Activated CD4-positive, CD25-positive, alpha-beta regulatory T cell treated with anti-CD3 and anti-CD28 coated beads, Interleukin-2, amount 50 U/mL, for 16 hours (primary cell): ENCODE measurements at places on chromosomes 4 and X.
A peak's percentile ranks its signal among the peaks of the same experiment; 100 is the strongest.

DNA sequence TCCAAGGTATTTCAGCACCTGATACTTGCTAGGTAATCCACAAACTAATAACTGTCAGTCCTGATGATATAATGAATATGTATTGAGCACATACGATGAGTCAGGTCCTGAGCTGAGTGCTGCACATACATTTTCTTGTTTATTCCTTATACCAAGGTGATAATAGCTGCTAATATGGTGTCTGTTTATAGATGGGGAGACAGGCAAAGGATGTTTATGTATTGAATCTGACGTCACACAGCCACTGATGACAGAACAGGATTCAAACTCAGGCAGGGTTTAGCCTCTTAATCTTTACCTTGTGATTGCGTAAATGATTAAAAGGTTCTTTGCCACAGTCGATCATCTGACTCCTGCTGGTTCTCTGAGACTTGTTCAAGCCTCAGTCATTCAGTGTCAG, 609.9 kb upstream of the CPEB2 start:
- DNase-seq, result no peak

DNA sequence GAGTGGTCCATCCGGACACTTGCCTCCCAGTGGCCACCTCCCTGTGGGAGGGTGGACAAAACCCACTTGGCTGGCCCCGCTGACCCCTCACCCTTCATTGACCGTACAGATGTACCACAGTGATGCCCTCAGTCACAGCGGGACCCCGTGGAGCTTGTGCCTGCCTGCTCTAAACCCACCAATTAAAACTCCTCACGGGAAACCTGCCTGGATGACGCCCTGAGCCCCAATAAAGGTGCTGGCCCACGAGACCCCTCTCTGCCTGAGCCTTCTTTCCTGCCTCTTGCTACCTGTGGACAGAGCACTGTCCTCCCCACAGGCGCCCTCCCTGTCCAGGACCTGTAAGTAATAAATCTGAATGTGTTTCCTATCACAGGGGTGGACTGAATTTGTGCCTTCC, 32.9 kb downstream of the RNF212 start:
- no peak for DNase-seq

- no peak for DNase-seq
These were observed 100.1 kb downstream of the PPARGC1A start for GRCh38 chr4:23789762-23790161.

GRCh38 chr4:3860061-3860912, 94.1 kb downstream of the ADRA2C start:
- DNase-seq, result no peak

DNA sequence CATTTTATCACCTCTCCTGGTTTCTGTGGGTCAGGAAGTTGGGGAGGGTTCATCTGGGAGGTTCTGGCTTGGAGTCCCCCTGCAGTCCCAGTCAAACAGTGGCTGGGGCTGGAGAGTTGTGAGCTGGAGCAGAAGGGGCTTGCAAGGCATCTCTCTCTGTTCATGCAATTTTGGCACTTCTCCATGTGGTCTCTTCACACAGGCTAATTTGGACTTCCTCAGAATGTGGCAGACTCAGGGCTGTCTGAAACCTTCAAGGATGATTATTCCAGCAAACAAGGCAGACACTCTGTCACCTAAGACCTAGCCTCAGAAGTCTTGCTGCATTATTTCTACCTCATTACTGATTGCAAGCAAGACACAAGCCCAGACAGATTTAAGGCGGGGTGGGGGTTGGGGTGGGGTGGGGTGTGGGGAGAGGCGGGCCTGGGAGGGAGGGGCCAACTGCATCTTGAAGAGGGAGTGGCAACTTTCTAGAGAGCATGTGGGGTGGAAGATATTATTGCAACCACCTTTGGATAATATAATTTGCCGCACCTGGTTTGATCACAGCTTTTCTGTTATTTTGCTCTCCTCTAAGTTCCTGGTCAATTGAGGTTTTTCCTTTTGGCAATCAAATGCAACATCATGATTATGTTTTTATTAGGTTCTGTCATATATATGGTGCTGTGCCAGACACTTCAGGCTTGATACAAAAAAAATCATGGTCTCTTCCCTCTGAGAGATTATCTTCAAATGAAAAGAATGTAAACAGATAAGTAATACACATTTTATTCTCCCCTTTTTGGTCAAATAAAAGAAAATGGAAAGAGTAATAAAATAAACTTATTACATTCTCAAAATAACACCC, 799.5 kb downstream of the RPA4 start:
- DNase-seq, result no peak

DNA sequence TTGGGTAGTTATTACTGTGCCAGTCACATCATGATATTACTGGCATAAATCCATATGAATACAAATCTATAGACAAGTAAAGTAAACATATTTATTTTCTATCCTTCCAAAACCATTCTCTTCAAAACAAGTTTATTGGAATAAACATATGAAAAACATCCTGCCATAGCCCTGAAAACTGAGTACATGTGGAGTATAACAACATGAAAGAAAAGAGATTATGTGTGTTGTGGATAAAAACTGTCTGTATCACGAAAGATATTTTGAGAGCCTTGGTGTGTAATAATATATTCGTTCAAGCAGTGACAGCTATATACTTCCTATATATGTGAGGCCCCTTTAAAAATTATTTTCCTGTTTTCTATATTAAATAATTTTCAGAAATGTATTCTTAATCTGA, 1742.2 kb downstream of the ARAP2 start:
- no peak for DNase-seq

GRCh38 chr4:995311-996026, 2.3 kb upstream of the SLC26A1 start:
- DNase-seq, result no peak

GRCh38 chrX:150642423-150642822, 50.8 kb upstream of the MTMR1 start:
- no peak for DNase-seq

GRCh38 chr4:55008166-55009056, 117.0 kb downstream of the KDR start:
- DNase-seq, result no peak

DNA sequence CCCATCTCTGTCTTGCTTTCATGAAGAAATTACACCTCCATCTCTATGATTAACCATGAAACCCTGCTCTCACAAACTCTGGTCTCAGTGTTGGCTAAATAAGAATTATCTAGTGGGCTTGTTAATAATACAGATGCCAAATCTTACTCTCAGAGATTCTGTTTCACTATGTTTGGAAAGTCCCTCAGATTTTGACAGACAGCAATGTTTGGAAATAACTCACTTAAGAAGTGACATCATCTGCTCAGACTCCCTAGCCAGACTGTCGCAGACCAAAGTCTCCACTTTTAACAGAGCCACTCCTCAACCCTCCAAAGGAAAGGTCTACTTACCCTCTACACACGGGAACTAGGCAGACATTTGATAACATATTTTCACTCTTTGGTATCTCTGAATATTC, 328.5 kb upstream of the FGF16 start:
- no peak for DNase-seq

GRCh38 chr4:86117705-86118302, 242.0 kb downstream of the MAPK10 start:
- no peak for DNase-seq

DNA sequence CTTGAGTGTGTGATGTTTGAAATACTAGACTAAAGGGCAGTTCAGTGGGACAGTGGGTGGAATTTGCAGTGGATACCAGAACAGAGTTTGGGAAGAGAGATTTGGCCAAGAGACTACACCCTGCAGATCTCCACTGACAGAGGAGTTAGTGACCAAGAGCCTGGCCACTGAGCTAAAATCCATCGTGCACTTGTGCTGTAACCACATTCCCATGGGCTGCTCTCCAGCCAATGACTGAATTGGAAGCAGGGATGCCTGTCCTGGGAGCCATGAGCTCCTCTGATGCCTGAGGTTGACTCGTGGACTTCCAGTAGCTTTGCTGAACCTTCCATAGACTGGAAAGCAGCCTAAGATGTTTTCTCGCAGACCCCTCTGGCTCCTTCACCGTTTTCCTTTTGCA, 296.1 kb downstream of the TRIML1 start:
- no peak for DNase-seq

- DNase-seq, result no peak
These were observed 2.4 kb downstream of the CORIN start for GRCh38 chr4:47835494-47835893.

DNA sequence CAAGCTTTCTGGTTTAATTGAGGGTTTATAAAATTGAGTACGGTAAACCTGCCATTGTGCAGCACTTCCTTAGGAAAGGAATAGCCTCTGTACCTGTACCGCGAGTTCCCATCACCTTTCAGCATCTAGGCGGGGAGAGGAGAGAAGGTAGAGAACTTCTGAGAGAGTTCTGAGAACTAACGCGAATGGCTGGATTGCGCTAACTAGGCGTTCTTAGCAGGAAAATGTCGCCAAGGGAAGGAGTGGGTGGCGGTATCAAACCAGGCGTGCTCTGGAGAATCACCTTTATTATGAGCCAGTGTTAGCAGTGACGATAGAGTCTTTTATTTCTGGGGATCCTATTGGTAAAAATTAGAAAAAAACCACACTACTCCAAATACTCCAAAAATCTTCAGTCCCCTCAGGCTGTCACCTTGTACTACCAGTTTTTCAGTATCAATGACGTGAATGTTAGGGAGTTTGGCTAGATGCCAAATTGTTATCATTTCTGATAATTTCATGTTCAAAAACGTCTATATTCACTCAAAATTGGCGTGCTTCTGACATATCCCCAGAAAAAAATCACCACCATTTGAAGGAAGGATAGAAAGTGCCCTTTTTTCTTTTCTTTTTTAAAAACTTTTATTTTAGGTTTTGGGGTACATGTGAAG, 1.4 kb downstream of the UGT8 start:
- no peak for DNase-seq

- no peak for DNase-seq
These were observed 103.6 kb downstream of the RAPGEF2 start for GRCh38 chr4:159206427-159206871.

GRCh38 chr4:2824329-2824835, 19.3 kb upstream of the ADD1 start:
- DNase-seq, result no peak

DNA sequence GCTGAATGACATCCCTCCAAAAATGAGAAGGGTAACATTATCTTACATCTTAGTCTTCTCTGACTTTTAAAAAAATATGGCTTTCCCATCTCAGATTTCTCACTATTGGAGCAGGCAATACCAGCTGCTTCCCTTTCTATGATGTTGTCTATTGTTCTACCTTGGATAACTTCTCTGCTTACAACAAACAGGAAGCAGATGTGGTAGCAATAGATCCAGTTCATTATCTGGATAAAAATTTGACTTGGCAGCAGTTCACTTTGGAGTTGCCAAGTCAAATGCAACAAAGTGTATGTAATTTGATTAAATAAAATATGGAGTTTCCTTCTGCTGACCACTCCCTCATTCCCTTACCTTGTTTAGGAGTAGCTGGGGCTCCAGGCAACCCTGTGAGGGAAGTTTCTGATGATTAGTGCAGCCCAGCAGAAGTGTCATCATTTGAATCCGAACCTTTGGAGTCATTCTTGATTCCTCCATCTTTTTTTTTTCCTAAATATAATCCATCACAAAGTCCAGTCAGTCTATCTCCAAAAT, 72.0 kb upstream of the GPRIN3 start:
- DNase-seq, result no peak

GRCh38 chrX:67523002-67523681, 20.7 kb upstream of the AR start:
- no peak for DNase-seq

GRCh38 chrX:56557376-56557929, 6.0 kb upstream of the UBQLN2 start:
- no peak for DNase-seq

- DNase-seq, result peak; percentile 49
These were observed 242.0 kb downstream of the BCOR start for GRCh38 chrX:39855748-39856129.

GRCh38 chr4:83510442-83510841, 25.5 kb upstream of the GPAT3 start:
- no peak for DNase-seq

- DNase-seq, result no peak
These were observed 10.1 kb upstream of the SH3TC1 start for GRCh38 chr4:8188743-8189550.

GRCh38 chrX:9997041-9997440, 29.9 kb downstream of the CLDN34 start:
- no peak for DNase-seq

GRCh38 chr4:96753216-96753615, 913.3 kb downstream of the PDHA2 start:
- DNase-seq, result no peak

DNA sequence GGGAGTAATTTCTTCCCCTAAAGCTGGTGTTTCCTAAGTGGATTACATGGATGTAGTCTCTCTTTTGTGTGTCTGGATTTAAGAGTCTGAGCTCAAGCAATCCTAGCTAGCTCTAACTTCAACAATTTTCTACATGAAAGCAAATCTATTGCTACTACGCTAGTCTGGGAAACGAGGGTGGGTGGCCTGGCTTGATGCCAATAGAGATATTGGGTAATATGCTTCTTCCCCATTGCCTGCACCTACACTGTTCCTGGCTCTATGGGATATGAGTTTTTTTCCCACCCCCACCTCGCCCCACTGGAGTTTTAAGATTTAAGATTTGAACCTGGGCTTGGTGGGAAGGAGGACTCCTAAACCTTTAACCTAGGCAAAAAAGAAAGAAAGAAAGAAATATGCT, 158.8 kb downstream of the RBM46 start:
- DNase-seq, result no peak

DNA sequence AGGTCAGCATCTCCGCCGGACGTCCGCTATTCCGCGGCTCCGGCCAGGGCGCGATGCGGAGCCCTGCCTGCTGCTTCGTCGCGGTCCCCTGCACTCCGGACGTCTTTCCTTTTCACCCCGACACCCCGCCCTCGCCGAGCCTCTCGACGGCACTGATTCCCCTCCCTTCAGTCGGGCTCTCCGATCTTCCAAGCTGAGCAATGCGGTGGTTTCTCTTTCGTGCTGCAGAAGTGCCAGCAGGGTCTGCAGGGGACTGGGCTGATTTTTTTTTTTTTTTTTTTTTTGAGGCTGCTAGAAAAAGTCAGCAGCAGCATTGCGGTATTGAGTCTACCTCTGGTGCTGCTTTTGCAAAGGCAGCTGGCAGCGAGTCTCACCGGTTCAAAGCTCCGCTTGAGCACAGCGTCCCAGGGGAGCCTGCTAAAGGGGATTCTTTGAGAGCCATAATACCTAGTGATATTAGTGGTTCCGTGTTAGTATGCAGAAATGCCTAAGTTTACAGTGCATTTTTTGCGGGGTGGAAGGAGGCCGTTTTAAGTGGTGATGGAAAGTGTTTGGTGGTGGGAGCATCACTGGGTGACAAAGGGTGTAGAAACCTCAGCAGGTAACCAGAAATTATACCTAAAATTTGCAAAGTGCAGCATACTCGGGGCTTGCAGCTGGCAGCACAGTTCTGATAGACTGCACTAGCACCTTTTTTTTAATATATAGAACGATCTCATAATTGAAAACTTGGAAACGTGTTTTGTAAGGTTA, 969 bp downstream of the STIM2 start:
- peak; percentile 51 for DNase-seq

GRCh38 chr4:100146756-100147155, 43.5 kb downstream of the DDIT4L start:
- no peak for DNase-seq
